Progenitor cell of endocrine pancreas (in vitro differentiated cells): ENCODE measurements at places on chromosomes 6 and 20. TPM values are rescaled to one million over a fixed set of nuclear protein-coding genes. Genes with fewer than 3 reads are reported as not detected.
A peak's percentile ranks its signal among the peaks of the same experiment; 100 is the strongest.

The WFDC13 gene
- total RNA-seq: not detected in 2 replicates

The HLA-G gene
- total RNA-seq: 0.38 TPM in 1 of 2 replicates, not detected in the other

The DLK2 gene
- 0.60 and 0.73 TPM in 2 replicates for total RNA-seq

The VGLL2 gene
- total RNA-seq: 0.49 TPM in 1 of 2 replicates, not detected in the other

The MYO6 gene
- total RNA-seq: 105 and 110 TPM in 2 replicates

The SNRNP48 gene
- total RNA-seq: 19.2 and 20.1 TPM in 2 replicates

The KIFC1 gene
- 45.5 and 46.6 TPM in 2 replicates for total RNA-seq

The C20orf144 gene
- total RNA-seq: 0.27 TPM in 1 of 2 replicates, not detected in the other

GRCh38 chr6:138726066-138726756 lies 47.4 kb upstream of the CCDC28A start:
- DNase-seq: no peak

- DNase-seq: no peak
Measured at GRCh38 chr6:39044181-39044580, 4.4 kb upstream of the GLP1R start.

- DNase-seq: no peak
Measured at GRCh38 chr6:125957845-125958244, 1.3 kb downstream of the HINT3 start.

DNA sequence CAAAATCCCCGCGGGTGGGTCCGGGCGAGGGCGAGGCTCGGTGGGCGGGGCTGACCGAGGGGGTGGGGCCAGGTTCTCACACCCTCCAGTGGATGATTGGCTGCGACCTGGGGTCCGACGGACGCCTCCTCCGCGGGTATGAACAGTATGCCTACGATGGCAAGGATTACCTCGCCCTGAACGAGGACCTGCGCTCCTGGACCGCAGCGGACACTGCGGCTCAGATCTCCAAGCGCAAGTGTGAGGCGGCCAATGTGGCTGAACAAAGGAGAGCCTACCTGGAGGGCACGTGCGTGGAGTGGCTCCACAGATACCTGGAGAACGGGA lies 809 bp downstream of the HLA-G start:
- DNase-seq: no peak

DNA sequence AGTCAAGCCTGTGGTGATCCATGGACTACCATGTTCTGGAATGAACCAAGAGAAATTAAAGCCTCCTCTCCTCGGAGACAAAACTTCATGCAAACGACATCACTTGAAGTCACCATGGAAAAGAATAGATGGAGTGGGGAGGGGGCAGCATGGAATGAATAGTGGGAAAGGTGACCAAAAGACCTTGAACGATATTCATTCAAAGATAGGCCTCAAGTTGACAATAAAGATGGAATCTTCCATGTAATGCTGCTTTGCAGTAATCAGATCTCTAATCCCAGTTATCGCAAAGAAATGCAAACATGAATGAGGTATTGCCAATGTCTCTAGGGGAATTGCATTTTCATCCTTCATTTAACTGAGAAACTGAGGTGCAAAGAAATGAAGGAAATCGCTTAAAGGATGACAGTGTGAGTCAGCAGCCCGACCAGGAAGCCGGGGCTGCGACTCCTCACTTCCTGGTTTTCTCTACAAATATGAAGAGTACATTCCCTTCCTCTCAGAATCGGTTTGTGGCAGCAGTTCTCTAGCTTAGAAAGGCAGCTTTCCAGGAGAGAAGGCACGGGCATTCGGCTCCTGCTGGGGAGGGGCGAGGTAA lies 65.6 kb upstream of the RREB1 start:
- DNase-seq: no peak

GRCh38 chr6:38370653-38371601 lies 268.8 kb downstream of the BTBD9 start:
- DNase-seq: no peak

GRCh38 chr20:58906894-58907293 lies 54.4 kb downstream of the GNAS start:
- no peak for DNase-seq

DNA sequence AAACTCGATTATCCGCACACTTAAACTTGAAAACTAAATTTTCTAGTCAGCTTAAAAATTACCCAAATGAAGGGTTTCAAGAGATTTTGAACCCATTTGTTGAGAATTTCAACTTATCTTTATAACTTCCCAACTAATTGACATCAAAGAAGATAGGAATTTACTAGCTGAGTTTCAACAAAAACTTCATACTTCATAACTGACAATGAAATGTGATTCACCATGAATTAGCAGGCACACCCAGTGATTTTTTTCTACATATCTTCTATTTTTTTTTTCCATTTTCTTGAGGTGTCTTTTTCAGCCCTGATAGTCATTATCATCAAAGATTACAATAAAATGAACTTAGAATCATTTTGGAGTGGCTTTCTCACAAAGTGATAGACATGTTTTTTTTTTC lies 26.7 kb downstream of the TNFAIP3 start:
- DNase-seq: no peak

DNA sequence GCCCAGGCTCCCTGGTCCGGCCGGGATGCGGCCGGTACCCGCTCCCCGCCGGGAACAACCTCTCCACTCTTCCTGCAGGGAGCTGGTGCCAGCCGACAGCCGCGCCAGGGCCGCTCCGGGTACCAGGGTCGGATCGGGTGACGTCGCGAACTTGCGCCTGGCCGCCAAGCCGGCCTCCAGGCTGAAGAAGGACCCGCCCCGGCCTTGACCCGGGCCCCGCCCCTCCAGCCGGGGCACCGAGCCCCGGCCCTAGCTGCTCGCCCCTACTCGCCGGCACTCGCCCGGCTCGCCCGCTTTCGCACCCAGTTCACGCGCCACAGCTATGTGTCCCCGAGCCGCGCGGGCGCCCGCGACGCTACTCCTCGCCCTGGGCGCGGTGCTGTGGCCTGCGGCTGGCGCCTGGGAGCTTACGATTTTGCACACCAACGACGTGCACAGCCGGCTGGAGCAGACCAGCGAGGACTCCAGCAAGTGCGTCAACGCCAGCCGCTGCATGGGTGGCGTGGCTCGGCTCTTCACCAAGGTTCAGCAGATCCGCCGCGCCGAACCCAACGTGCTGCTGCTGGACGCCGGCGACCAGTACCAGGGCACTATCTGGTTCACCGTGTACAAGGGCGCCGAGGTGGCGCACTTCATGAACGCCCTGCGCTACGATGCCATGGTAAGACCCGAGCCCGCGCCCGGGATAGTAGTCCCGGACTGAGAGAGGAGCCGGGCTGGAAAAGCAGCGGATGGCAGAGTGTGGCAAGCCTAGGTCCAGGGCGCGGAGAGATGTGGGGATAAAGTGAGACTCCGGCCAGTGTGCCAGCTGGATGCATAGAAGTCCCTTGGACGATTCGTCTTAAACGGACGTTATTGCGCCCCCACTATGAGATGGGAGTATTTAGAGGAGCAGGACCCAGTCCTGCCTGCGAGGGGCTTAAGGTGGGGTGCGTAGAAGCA lies at the start of gene NT5E:
Gene NT5E, plus strand, starts transcription at position 266 of the 942 bp plus-strand sequence. Its CDS starts 57 bp downstream, at position 323.
- peak; percentile 57 for DNase-seq

- DNase-seq: no peak
Measured at GRCh38 chr6:136846046-136846445, 23.7 kb downstream of the PEX7 start.

- no peak for DNase-seq
Measured at GRCh38 chr6:87154641-87154992, 748 bp upstream of the ZNF292 start.

DNA sequence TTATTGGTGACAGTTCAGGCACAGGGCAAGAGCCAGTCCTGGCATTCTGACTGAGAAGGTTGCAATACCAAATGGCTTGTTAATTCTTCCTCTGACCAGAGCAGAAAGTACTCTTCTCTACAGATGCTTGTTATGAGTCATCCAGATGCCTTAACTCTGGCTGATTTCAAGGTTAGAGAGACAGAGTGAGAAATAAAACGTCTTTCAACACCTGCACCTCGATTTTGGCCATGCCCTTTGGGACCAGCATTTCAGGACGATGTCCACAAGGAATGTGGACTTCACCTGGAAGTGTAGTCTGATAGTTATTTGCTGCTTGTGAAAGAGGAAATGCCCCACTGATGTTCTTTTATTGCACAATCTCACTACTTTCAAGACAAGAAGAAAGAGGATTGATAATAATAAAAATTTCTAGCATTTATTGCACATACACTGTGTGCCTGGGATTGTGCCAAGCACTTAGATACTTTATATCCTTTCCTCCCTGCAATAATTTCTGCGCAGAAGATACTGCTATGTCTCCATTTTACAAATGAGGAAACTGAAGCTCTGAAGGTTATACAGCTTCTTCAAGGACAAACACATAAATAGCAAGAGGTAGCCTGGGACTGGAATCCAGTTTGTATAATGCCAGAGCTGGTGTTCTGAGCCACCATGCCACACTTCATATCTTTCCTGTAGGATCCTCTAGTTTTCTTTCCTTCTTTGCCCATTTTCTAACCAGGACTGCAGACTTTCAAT lies 33.5 kb upstream of the MCM3 start:
- DNase-seq: no peak

GRCh38 chr6:154360476-154360875 lies 3.9 kb upstream of the IPCEF1 start:
- no peak for DNase-seq

GRCh38 chr20:37276494-37277252 lies 12.8 kb upstream of the MANBAL start:
- no peak for DNase-seq

DNA sequence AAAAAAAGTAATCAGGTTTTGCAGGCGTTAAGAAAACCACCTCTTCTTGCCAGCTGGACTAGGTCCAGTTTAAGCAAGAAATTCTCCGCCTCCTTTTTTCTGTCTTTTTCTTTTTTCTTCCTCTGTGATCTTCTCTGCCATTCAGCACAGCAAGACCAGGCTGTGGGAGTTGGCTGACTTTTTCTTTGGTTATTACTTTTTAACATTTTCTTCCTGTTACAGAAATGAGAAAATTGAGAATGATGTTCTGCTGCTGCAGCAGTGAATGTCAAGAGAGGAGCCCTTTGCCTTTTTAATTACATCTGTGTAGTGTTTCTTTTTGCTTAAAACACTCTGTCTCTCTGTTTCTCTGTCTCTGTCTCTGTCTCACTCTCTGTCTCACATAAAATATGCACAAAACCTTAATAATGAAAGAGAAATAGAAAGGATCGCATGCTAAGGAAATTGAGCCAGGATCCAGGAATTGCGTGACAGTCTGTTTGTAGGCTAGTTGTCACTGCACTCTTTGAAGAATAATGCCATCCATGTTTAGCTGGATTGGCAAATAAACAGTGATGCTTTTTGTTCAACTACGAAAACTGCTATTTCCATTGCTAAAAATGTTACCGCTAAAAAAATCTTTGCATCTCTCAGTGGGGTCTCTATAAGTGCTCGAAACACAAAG lies 103.2 kb upstream of the SUPT3H start:
- DNase-seq: no peak

DNA sequence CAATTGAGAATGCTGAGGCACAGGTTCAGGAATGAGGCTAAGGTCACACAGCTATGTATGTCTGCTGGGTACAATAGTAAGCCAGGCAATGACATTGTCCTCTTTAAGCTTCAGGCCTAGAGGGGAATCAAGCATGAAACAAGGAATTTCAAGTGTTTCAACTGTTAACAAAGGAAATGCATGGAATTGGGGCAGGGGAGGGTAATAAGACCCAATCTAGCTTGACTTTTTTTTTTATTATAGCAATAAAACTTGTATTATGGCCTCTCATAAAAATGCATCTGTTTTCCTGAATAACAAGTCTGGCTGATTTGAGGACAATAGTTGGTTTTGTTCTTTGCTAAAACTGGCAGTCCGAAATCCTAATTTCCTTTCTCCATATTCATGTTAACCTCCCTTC lies 336.7 kb downstream of the CBLN4 start:
- no peak for DNase-seq

GRCh38 chr6:18395856-18396197 lies 8.7 kb downstream of the RNF144B start:
- no peak for DNase-seq

- DNase-seq: no peak
Measured at GRCh38 chr6:152059909-152060308, 252.4 kb downstream of the ESR1 start.

DNA sequence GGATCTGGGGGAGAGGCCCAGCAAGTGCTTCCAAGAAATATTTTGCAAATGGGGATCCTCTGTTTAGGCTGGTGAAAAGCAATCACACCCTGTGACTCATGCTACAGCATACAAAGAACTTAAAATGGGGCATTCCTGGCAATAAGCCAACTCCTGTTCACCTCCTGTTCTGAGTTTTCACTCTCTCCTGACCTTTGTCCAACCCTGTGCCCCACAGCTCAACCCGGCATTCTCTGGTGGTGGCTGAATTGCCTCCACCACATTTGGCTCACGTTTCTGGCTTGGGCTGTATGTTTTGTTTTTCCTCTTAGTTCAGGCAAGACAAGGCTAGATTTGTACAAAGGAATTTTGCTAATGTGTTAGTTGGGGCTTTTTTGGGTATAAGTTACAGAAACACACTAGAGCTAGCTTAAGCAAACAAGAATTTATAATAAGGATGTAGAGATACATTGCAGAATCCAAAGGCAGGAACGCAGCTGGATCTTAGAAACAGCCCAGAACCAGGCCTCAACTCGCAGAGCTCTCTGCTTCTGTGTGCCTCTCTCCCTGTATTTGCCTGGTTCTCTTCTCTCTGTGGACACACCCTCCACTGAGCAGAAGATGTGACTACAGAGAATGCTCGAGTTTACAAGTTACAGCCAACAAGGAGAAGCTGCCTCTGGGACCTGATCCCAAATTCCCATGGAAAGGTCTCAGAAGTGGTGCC lies 9.4 kb downstream of the ABCC10 start:
- no peak for DNase-seq

DNA sequence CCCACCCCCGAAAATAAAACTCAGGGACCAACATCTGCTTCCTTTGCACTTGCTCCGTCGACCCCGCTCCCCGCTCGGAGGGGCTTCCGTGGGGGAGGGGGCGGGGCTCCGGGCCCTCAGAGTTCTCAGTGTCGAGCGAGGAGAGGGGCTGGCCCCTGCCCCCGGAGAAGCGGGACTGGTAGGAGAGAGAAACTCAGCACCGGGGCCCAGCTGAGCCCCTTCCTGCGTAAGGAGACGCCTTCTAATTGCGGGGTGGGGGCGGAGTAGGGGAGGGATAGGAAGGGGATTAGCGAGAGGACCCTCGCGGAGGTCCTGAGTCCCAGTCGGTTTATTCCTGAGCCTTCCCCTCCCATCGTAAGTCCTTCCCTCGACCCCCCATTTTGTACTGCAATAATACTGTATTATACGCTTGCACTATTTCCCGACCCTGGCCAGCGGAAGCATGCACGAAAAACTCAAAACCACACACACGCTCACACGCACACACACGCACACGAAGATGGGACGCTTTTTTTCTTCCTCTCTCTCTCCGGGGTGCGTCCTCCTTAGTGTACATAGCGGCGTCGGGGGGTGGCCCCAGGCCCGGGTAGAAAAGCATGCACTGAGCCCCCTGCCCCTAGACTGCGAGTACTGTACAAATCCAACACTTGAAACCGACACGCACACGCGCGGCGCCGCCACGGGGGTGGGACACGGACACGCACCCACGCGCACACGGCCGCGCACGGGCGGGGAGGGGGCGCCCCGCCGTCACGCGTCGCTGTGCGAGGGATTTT lies 22.1 kb upstream of the SLC22A7 start:
- no peak for DNase-seq

GRCh38 chr20:50120935-50121693 lies 8.2 kb upstream of the UBE2V1 start:
- DNase-seq: no peak

- peak; percentile 31 for DNase-seq
Measured at GRCh38 chr6:5025911-5026819, 22.3 kb upstream of the RPP40 start.

- DNase-seq: no peak
Measured at GRCh38 chr20:44586289-44586911, 4.0 kb downstream of the PKIG start.

- no peak for DNase-seq
Measured at GRCh38 chr6:121881974-121882667, 446.7 kb downstream of the GJA1 start.
